ENCODE measurements at places on chromosomes 7 and 10.

- DNase-seq, result no peak
Observed at GRCh38 chr7:48938539-48939295, 14.4 kb downstream of the CDC14C start.

- DNase-seq, result no peak
Observed at GRCh38 chr10:24208661-24209431, at the start of gene KIAA1217. Gene KIAA1217, plus strand, starts transcription at chr10:24209138. Its CDS starts 56 bp downstream, at chr10:24209194.

GRCh38 chr7:55966851-55967250 is 2.5 kb downstream of the NIPSNAP2 start:
- DNase-seq, result no peak

GRCh38 chr10:32332299-32332750 is 14.6 kb downstream of the EPC1 start:
- no peak for DNase-seq

GRCh38 chr10:79219322-79219957 is 127.8 kb upstream of the PPIF start:
- no peak for DNase-seq

GRCh38 chr7:67525588-67525987 is 529.0 kb downstream of the TYW1 start:
- DNase-seq, result peak; percentile 39

DNA sequence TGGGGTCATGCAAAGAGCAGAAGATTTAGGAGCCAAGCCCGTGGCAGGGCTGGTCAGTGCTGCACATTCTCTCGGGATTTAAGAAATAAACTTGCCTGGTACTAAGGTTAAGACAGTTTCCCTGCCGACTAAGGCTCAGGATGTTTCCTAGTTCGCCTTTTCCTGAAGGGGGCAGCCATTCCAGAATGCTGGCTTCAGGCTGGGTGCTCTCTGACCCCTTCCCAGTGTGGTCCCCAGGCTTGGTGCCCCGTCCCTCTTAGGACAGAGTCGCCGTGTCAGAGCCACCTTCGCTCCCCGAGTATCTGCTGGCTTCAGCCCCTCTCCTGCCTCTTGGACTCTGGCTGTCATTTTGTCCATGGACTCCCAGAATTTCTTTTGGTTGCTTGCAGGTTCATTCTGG is 117.2 kb downstream of the ELFN1 start:
- DNase-seq, result no peak

DNA sequence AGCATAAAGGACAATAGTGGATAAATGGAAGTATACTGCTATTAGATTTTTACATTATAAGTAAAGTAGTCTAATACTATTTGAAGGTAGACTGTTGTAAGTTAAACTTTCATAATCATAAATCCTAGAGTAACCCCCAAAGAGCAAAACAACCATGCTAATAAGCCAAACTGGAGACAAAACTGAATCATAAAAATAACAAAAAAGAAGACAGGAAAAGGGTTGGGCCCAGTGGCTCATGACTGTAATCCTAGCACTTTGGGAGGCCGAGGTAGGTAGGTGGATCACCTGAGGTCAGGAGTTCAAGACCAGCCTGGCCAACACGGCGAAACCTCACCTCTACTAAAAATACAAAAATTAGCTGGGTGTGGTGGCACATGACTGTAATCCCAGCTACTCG is 9.7 kb downstream of the CACUL1 start:
- no peak for DNase-seq

DNA sequence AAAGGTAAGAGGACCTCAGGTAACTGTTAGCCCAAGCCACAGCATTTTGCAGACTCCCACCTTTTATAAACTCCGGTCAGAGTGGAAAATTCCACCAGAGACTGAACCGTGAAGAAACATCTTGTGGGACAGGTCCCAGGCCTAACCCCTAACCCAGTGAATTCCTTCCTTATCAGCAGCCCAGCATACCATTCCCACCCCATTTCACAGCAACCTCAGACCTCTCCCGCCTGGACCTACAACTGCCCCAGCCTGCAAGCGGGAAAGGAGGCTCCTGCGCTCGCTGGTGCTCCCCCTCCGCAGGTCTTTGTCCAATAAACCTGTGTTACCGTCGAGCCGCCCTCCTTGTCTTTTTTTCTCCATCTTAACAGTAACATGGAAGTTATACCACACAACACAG is 736.6 kb downstream of the MAGI2 start:
- DNase-seq, result no peak

- no peak for DNase-seq
Observed at GRCh38 chr7:139534096-139534495, 10.6 kb downstream of the CLEC2L start.

DNA sequence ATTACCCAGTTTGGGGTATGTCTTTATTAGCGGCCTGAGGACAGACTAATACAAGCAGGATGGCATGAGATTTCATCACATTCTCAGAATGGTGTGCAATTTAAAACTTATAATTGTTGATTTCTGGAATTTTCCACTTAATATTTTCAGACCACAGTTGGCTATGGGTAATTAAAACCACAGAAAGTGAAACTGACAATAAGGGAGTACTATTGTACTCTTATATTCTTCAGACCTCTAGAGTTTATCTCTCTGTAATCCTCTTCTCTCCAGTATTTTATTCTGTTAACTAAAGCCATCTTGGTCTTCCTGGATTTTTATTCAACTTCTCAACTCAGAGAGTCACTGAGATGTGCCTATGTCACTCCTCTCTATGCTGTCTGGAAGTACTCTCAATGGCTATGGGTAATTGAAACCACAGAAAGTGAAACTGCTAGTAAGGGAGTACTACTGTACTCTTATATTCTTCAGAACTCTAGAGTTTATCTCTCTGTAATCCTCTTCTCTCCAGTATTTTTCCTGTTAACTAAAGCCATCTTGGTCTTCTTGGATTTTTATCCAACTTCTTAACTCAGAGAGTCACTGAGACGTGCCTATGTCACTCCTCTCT is 118.3 kb downstream of the PPP1R17 start:
- no peak for DNase-seq

GRCh38 chr10:117078168-117078837 is 59.8 kb downstream of the VAX1 start:
- DNase-seq, result no peak

GRCh38 chr7:88111140-88111743 is 108.6 kb downstream of the SRI start:
- DNase-seq, result peak; percentile 48

- DNase-seq, result no peak
Observed at GRCh38 chr10:15652117-15652516, 67.6 kb downstream of the ITGA8 start.

DNA sequence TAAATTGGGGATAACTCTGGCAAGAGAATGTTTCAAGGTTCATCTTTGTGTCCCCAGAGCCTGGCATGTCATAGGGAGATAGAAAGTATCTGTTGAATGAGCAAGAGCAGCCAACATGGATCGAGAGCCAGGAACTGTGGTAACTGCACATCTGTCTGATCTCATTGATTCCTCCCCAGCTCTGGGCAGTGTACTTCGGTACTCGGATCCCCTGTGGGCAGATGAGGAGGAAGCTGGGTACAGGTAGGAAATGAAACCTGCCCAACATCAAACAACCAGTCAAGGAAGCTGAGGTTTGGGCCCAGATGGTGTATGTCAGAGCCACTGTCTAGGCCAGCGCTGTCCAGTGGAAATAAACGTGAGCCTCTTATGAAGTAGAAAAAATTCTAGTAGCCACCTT is 76.4 kb downstream of the GRK5 start:
- DNase-seq, result no peak

GRCh38 chr10:19638182-19638895 is 177.9 kb upstream of the PLXDC2 start:
- DNase-seq, result no peak

- peak; percentile 64 for DNase-seq
Observed at GRCh38 chr7:138980563-138981291, 462 bp downstream of the KIAA1549 start.

DNA sequence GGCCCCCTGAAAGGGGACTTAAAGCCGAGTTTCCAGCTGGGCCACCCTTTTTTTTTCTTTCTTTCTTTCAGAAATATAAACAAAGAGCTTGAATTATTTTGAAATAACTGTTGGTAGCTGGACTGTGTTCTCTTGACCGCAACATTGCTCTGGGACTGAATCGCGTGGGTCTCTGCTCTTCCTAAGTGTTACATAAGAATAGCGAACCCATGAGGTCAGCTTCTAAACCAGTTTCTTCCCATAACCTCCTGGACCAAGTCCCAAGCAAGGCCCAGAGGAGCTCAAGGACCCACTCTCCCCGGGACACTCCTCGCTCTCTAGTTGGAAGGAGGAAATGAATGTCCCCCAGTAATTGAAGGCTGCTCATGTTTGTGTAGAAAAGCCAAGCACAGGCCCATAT is 91.1 kb downstream of the CXCL12 start:
- DNase-seq, result no peak

- DNase-seq, result peak; percentile 15
Observed at GRCh38 chr7:113176836-113177235, 58.5 kb upstream of the SMIM30 start.

GRCh38 chr7:31410265-31410664 is 69.7 kb upstream of the NEUROD6 start:
- DNase-seq, result no peak

- DNase-seq, result no peak
Observed at GRCh38 chr10:119022846-119023552, 6.5 kb upstream of the NANOS1 start.

DNA sequence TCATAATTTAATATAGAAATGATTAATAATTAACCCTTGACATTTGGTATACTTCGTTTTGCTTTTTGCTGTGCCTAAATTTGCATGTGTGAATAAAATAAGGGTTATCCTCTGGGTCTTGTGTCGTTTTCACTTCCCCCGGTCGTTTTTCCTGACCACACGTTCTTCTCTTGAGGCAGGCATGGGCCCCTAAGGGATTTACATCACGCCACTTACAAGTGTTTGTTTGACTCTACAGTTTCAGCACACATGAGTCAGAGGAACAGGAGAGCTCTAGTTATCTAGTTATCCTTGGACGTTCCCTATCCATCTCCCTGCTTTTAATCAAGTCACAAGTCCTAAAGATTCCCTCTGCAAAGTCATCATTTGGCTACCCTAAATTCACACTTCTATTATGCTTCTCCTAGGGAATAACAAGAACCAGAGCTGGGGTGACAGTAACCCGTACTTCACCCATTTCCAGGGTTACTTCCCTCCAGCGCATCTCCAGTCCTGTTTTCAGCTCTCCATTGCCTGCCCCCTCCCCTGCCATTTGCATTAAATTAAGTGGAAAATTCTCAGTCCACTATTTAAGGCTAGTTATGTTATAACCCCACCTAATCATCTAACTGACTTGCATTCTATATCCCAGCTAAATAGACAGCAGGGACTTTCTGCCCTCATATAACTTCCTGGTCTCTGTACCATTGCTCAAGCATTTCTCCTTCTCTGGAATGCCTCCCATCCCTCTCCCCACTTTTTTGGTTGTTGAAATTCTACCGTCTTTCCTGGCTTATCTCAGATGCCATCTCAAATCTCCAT is 206.9 kb downstream of the PTEN start:
- DNase-seq, result no peak

- no peak for DNase-seq
Observed at GRCh38 chr7:73427902-73428787, 5.4 kb upstream of the FZD9 start.
